ENCODE measurements at places on chromosomes 3 and 15.
A peak's percentile ranks its signal among the peaks of the same experiment; 100 is the strongest.

DNA sequence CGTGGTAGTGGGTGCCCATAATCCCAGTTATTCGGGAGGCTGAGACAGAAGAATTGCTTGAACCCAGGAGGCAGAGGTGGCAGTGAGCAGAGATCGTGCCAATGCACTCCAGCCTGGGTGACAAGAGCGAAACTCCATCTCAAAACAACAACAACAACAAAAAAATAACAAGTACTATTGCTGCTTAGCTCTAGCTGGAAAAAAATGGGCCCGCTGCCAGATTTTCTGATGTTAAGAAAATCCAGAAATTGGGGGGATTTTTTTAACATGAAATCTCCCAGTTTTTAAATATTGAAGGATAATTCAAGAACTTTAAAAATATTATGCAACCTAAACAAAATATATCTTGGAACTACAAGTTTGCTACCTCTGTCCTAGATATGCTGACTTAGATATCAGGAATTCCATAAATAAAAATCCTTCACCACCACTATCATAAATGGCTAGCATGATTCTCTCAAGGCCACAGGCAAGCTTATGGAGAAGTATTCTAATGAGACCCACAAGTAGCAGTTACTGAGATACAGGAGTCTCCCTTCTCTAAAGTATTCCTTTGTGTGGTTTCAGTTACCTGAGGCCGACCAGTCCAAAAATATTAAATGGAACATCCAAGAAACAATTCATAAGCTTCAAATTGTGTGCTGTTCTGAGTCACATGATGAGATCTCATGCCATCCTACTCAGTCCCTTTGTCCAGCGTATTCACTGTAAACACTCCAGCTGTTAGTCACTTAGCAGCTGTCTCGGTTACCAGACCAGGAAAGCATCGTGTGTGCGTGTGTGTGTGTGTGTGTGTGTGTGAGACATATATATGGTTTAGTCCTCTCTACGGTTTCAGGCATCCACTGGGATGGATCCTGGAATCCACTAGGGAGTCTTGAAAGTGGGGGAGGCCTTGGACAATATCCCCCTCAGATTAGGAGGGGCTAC, 277.2 kb downstream of the TBL1XR1 start:
- no peak for DNase-seq

DNA sequence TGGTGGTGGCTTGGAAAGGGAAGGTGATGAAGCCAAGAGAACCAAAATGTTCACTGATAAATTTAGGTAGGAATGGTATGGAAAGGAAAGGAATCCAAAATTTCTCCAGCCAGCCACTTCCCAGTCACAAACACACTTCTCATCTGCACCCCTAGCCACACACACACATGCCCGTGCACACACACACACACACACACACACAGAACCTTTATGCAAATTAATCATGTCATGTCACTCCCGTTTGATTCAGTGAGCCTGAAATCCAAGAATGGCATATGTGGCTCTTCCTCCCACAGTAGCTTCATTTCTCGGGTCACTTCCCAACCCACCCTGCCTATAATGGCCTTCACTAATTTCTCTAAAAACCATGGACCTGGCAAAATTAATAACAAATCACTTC, 3.1 kb upstream of the HLTF start:
- no peak for DNase-seq

- no peak for DNase-seq
These were observed 656.3 kb downstream of the ROBO1 start for GRCh38 chr3:79111375-79112052.

DNA sequence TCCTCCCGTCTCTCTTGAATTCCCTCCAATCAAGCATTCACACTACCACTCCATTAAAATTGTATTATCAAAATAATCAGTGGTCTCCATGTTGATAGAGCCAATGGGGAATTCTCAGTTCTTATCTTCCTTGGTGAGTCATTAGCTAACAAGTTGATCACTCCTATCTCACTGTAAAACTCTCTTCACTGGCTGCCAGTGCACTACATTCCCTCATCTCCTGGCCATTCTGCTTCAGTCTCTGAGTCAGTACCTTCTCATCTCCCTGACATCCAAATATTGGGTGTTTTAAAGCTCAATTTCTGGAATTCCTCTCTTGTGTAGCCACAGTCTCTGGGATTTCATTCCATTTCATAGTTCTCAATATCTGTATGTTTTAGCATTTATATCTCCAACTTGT, 175.2 kb downstream of the ALDH1A2 start:
- DNase-seq, result no peak

- no peak for DNase-seq
These were observed 171.6 kb downstream of the CADPS start for GRCh38 chr3:62703451-62704167.

DNA sequence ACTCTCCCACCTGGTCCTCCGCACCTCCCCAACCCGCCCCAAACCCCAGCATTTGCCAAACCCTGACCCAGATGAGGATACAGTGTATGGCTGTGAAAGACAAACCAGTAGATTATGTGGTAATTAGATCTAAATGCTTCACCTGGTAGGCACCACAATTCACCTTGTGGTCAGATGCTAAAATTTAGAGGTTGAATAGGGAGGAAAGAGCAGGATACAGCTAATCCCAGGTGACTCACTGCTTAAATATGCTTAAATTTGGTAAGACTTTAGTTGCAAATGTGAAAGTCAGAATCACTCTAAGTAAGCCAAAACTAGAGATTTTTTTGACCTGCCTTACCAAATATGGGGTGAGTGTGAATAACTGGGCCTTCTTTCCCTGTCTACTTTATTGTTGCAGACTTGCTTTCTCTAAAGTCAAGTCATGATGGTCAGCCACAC, 105.5 kb downstream of the MME start:
- DNase-seq, result no peak

GRCh38 chr15:66778314-66778665, 76.3 kb downstream of the SMAD6 start:
- no peak for DNase-seq

- DNase-seq, result no peak
These were observed 20.5 kb downstream of the SIDT1 start for GRCh38 chr3:113552851-113553250.

DNA sequence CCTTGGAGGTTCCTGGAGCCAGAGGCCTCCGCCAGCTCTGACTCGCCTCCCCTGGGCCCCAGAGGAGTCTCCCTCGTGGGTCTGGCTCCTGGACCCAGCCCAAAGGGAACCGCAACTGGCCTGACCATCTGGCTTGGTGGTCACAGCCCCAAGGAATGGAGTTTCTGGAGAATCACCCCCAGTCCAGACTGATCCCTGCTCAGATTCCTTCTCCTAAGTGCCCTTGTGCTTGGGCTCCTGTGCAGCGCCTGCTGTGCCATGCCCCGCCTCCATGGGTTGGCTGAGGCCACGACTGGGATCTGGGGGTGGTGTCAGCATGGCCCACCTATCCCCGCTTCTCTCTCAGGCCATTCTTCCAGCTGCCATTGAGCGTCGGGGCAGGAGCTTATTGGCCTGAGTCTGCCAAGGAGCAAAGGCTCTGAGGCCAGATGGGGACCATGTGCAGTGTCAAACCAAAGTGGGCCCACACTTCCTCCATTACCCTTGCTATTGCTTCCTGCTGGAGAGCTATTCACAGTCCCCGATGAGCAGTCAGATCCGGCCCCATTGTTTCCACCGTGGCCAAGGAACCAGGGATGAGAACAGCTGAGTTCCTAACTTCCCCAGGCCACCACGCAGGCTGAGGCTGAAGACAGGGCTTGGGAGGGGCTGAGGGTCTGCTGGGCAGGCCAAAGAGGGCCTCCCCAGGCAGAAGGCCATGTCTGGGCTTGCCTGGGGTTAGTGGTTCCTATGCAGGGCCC, 19.0 kb downstream of the CSPG4 start:
- no peak for DNase-seq

DNA sequence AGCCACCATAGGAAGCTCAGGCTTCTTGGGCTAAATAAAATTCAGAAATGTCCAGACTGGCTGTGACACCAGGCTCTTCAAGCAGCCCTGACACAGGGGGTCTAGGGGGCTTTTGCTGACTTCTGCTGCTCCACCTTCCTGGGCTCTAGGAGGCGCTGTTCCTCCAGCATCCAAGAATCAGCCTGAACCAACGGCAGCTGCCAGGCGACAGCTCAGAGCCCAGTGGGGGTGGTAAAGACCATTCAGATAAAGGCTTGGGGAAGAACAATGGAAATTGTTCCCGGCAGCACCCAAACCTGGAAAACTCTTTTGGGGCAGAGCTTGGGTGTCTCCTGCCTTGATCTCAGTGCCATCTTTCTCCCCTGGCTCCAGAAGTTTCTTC, 21.6 kb upstream of the PSTPIP1 start:
- peak; percentile 51 for DNase-seq

- no peak for DNase-seq
These were observed 54.5 kb downstream of the OSBPL10 start for GRCh38 chr3:31926543-31926942.

DNA sequence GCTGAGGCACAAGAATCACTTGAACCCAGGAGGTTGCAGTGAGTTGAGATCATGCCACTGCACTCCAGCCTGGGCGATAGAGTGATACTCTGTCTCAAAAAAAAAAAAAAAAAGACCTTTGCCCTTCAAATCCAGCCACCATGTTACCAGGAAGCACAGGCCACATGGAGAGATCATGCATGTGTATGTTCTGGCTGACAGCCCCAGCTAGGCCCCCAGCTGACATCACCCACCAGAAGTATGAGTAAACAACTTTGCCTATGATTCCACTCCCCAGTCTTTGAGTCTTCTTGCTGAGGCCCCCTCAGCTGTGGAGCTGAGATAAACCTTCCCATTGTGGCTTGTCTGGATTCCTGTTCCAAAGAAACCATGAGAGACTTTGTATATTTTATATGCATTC, 3.3 kb upstream of the ARIH2 start:
- no peak for DNase-seq

DNA sequence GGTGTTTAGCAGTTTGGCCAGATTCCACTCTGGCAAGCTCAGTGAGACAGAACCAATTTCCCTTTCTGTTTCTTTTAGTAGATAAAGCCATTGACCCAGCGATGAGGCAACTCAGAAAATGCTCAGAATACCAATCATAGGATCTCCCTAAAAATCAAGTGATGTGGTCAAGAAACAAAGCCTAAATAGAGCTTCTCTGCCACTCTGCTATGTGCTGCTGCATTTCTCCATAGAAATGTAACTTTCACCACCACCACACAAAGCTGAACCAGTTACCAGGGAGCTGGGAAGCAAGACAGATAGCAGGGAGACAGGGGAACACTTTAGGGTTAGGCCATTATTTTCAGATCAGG, 109.8 kb downstream of the RPL22L1 start:
- no peak for DNase-seq

DNA sequence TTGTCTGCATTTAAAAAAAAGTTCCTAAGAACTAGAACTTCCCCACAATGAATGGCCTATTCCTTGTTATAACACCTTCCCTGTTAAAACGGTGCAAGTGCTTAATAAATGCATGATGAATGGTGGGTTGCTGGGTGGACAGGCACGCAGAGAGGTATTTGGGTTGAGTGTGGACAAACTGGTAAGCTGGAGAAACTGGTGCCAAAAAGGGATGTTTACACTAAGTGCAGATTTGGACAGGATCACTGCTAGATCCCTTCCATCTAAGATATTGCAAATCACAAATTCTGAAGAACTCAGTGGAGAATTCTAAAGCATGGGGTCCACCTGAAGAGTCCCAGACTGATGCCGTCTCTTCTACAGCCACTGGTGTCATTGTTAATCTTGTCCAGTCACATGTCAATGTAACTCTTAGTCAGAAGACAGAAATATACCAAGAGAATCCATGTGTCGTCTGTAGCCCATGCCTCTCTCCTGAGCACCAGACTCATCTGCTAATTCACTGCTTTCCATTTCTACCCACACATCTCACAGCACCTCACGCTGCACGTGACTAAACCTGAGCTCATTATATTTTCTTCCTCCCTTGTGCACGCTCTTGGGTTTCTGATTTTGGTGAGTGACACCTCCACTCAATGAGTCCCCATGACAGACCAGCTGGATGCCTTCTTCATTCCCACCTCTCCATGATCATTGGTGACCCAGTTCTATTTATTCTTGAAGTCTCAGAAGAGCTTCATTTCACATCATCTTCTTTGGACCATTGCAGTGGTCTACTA, 328.9 kb downstream of the THSD4 start:
- no peak for DNase-seq

DNA sequence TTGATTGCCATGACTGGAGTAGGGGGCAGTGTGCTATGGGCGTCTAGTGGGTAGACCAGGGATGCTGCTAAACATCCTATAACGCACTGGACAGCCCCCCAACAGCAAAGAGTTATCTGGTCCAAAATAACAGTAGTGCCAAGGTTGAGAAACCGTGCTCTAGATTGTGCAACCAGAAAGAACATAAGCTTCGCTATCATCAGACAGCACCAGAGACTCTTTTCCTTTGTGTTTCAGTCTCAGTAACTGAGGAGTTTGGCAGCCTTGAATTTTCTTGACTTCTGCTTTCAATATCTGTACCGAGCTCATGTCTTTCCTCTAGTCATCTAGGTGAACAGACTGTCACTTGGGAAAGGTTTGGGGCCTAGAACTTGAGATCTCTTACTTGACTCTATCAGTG, 8.8 kb downstream of the ARID3B start:
- no peak for DNase-seq

GRCh38 chr3:23404246-23404645, 201.1 kb downstream of the UBE2E2 start:
- no peak for DNase-seq

GRCh38 chr15:97941572-97941971, 18.9 kb upstream of the ARRDC4 start:
- DNase-seq, result no peak

DNA sequence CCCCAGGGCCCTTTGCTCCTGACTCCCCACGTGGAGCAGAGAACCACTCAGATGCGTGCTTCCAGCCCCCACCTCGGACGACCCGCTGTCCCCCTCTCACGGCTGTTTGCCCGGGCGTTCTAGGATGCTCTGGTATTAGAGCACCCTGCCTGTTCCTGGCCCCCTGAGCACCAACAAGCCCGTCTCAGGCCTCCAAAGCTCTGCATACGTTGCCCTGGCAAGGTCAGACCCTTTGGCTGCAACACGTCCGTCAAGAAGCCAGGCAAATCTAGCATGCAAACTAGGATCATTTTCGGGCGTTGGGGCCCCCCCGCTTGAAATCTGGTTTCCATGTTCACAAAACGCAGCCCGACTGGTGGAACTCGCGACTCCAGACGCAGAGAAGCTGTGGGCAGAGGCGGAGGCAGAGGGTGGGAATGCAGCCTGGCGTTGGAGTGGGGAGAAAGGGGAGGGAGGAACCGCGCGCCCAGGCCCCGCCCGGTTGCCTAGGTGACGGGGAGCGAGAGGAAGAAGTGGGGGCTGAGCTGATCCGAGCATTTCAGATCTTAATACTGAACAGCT, 86.2 kb upstream of the PIAS1 start:
- no peak for DNase-seq

All from activated CD8-positive, alpha-beta memory T cell treated with anti-CD3 and anti-CD28 coated beads for 4 hours (primary cell).